ENCODE measurements at places on chromosomes 11 and 22.

- no peak for DNase-seq
These were observed 321.0 kb upstream of the PDGFD start for GRCh38 chr11:104484804-104485554.

DNA sequence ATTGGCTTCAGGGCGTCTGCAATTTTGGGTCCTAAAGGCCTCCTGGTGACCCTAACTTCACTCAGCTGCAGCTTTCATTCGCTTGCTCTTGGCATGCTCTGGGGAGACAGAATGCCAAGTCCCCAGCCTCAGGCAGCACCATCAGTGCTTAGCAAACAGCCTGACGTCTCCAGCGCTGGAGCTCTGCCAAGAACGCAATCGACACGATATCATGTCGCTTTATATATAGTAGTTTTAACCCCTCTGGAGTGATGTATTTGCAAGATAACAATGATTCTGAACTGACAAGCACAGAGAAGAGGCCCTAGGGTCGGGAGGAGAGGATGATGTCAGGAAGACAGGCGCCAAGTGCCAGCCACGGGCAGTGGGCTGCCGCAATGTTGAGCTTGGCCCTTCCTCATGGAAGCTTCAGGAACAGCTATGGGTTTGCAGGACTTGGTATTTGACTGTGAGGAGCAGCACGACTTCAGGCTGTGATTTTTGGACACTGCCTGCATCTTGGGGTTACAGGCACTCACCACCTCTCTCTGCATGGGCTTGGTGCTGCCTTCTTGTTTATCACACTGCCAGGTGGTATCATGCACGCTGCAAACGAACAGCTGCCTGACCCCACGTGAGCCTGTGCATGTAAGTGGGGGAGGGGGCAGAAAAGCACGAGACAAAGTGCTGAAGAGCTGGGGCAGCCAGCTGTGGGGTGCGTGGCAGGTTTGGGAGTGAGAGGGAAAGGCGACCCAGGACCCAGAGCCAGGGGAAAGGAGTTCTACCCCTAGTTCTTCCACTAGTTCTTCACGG is 26.1 kb downstream of the B3GAT1 start:
- no peak for DNase-seq

DNA sequence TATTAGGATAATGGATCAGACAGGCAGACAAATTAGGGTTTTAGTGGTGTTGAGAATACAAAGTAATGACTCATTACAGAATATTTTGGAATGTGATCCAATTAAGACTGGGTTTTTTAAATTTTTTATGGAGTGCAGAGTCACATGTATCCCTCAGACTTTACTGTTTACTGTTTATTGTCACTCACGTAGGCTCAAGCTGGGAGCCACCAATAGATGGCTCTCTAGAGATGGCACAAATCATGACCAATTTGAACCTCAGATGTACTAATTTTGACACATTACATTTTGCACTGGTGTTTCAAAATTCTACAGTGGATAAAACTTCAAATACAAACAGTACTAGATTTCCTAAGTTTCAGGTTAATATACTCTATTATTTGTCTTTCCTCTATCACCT is 53.6 kb upstream of the ANO3 start:
- no peak for DNase-seq

- no peak for DNase-seq
These were observed 56.4 kb downstream of the RTL6 start for GRCh38 chr22:44441401-44442185.

GRCh38 chr11:63765688-63766241 is 2.8 kb downstream of the ZFTA start:
- DNase-seq: no peak

DNA sequence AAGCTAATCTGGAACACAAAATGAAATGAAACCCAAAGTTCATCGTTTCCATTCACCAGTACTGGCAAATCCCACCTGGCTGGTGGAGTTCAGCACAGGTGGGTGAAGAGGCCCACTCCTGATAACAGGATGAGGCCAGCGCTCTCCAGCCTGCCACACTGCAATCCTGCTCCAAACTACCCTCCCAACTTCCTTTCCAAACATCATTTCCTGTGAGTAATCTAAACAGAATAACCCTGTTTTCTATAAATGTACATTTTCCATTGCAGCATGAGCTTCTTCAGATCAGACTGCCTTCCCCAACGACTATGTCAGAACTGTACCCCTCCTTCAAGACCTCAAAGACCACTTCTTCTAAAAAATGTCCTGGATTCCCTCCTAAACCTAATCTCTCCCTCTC is 15.9 kb upstream of the NFRKB start:
- no peak for DNase-seq

DNA sequence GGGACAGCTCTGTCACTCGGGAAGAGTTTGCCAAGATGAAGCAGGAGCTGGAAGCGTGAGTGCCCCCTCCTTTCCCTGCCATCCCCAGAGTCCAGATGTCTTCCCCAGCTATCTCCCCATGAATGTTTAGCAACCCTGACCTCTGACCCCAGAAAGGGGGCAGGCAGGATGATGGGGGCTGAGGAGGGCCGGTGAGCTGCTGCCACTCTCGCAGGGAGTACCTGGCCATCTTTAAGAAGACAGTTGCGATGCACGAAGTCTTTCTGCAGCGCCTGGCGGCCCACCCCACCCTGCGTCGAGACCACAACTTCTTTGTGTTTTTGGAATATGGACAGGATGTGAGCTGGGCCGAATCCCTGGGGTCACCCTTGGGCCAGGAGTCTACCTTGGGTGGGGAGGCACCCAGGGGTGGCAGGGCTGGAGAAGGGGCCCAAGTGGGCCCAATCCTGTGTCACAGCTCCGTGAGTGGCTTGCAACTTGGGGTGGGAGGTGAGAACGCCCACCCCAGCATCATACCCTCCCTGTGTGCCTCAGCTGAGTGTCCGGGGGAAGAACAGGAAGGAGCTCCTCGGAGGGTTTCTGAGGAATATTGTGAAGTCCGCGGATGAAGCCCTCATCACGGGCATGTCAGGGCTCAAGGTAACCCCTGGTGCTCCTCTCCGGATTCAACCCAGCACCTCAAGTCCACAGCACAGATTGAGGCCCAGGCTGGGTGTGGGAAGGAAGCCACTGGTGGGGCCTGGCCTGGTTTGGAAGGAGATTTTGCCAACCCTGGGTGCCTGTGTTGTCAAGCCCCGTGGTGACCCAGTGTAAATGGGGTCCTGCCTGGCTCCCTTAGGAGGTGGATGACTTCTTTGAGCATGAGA is 7.5 kb downstream of the CFL1 start:
- no peak for DNase-seq

GRCh38 chr11:93166862-93167261 is 30.9 kb downstream of the SLC36A4 start:
- DNase-seq: no peak
